ENCODE measurements at places on chromosomes 4 and X. TPM values are rescaled to one million over a fixed set of nuclear protein-coding genes. Genes with fewer than 3 reads are reported as not detected.

DNA sequence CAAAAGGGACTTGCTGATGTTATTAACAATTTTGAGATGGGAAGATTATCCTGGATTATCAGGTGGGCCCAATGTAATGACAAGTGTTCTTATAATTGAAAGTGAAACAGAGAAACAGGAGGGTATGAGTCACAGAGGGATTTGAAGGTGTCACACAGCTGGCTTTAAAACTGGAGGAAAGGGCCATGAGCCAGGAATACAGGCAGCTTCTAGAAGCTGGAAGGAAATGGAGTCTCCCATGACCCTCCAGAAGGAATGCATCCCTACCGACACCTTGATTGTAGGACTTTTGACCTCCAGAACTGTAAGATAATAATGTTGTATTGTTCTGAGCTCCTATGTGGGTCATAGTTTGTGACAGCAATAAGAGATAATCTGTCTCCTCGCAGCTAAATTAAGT is 98.0 kb upstream of the STIM2 start:
- no peak for DNase-seq

DNA sequence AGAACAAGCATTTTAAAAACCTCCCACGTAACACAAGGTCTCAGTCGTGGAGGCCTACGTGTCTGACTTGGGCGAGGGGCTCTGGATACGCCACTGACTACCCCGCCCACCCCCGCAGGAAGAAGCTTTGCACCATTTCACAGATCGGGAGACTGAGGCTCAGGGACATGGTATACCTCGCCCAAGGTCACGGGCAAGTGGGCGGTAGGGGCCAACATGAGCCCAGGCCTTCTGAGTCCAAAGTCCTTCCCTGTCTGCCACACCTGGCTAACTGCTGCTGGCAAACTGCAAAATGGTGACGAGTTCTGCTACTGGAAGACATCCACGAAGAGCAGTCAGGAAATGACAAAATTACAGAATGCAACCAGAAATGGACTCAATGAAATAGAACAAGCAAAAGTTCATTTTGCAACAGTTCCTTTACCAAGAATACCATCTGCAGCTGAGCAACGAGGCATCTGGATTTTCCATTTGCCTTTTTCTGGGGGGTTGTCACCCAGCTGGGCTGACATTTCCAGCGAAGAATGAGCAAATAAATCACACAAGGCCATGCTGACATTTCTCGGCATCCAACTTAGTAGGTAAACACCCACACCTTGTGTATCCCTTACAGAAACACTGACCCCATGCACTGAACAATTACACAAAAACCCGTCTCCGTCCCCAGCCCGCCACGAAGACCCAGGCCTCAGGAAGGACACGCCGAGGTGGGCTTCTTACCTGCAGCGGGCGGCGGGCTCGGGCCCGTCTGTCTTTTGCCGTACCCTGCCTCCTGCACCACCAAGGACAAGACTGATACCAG is 70.2 kb upstream of the AFAP1 start:
- peak; percentile 32 for DNase-seq

- DNase-seq, result no peak
Observed at GRCh38 chr4:140533951-140534480, 10.0 kb downstream of the ELMOD2 start.

- DNase-seq, result no peak
Observed at GRCh38 chr4:139085141-139085540, 69.6 kb downstream of the NOCT start.

DNA sequence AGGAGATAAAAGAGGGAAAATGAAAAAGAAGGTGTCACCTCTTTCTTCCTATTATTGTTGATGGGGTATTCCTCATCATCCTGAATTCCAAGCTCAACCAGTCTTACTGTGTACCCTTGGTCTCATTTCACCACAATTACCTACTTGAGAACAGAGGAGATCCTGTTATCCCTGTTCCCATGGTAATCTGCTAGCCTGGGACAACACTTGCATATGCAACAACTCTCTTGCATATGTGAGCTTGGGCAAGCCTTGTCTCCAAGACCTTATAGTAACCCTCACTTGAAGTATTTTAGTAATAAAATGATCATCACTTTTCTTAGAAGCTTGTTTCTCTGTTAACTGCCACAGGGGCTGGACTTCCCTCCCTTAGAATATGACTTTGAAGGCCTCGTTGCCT is 253.7 kb downstream of the NAP1L3 start:
- DNase-seq, result no peak

- DNase-seq, result no peak
Observed at GRCh38 chrX:106649523-106650428, 38.0 kb downstream of the RADX start.

- no peak for DNase-seq
Observed at GRCh38 chr4:139887962-139888735, 222.5 kb downstream of the MGST2 start.

- DNase-seq, result no peak
Observed at GRCh38 chrX:40496728-40497127, 84.0 kb upstream of the ATP6AP2 start.

DNA sequence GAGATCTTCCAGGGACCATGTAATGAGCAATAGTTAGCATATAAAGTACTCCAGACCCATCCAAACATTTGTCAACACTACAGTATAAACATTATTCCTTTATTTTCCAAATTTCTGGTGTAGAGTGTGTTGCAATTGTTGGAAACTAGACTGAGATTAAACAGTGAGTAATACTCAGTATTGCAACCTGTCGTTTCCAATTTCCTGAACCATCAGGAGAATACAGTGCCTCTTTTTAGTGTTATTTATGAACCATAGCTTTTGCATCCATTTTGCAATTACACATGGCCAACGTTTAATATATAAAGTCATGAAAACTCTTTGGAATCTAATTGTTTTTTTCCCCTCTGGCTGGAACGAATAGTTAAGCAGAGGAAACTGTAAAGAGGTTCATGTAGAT is 58.3 kb upstream of the DHRSX start:
- no peak for DNase-seq

DNA sequence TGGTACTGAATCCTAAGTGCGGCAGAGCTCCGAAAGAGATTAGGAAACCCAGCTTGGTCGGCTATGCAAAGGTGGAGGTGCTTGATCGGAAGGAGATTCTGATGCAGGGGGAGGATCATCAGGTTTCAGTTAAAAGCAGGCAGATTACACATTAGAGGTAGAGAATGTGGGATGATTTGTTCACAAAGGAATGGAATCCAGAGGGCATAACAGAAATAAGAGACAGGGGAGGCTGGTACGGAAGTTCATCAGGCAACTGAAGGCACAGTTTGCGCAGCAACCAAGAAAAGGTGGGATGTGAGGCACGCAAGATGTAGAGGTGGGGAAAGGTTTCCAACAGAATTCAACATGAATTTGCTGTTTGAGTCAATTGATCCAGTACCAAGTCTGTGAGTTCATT is 424 bp upstream of the ZNF330 start:
- no peak for DNase-seq

DNA sequence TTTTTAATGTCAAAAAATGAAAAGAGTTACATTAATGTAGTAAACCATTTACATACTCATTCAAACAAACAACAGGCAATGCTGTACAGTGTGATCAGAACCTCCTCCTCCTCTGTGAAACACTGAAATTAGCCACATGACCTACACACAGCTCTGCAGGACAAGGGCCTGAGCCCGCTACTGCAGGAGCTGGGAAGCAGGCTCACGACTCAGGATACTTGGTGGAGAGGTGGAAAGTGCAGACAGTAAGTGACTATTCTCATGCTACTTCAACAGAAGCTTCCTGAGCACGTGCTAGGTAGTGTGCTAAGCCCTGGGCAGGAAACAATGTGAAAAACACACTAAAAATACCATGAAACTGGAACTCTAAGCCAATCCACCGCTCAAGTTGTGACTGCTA is 56.8 kb downstream of the TAPT1 start:
- DNase-seq, result no peak

DNA sequence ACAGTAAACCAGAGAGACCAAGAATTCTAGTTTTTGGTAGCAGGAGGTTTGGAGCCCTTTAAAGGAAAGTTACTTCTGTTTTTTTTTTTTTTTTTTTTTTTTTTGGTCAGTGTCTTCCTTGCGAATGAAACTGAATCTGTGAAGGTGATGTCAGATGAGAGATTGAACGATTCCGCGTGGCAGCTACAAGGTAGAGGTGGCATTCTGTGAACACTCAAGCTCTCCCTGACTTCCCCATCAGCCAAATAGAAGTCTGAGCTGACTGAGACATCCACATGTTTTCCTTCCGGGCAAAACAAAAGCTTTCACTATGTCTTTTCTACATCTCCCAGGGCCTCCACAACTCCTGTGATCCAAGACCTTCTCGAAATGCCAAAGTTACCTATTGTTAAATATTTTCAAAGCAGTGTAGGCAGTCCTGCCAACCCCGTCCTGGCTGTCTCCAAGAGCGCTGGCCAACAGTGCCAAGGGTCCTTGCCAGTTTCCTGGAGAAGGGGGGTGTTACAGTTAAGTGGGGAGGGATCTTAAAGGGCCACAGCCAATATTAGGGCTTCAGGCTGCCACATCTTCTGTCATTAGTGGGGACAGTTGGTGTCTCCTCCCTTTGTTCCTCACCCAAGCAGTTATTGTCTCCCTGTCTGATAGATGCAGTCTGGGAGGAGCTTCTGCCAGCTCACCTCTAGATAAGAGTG is 102.9 kb upstream of the SLC34A2 start:
- DNase-seq, result no peak

DNA sequence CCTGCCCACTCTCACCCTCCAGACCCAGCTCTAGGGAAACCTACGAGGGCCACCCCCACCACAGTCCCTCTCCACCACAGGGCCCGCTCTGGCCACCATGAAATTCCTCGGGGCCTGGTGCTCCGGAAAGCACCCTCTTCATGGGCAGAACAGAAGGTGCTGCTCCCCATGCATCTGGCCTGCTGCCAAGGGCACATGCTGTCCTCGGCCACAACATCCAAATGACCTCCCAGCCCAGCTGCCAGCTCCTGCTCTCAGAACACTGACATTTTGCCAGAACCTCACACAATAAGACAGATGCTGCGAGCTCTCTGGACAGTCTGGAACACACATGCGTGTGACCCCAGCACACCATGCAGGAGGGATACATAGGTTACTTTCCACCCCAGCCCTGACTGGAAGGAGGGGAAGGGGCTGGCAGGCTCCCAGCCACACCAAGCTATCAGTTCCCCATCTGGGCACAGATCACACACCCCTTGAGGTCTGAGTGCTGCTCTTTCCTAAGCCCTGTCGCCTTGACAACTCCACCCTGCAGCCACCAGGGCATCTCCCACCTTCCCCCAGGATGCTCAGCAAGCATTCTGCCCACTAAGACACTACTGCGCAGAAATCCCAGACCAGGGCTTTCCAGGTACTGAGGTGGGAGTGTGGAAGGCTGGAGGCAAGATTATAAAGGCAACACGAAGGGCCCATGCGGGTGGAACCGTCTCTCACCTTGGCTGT is 5.8 kb downstream of the CCNQ start:
- DNase-seq, result peak; percentile 80

GRCh38 chr4:93759506-93759905 is 69.0 kb upstream of the ATOH1 start:
- DNase-seq, result no peak

The DDIT4L gene
- 2.3 TPM for polyA plus RNA-seq

The RTL3 gene
- 0.07 TPM for polyA plus RNA-seq

The PCYT1B gene
- polyA plus RNA-seq, result 4.9 TPM

The RPA4 gene
- 0.09 TPM for polyA plus RNA-seq

The LIMCH1 gene
- 43.3 TPM for polyA plus RNA-seq

The KLHL34 gene
- 1.5 TPM for polyA plus RNA-seq

The TMSB15C gene
- polyA plus RNA-seq, result 0.52 TPM

The KIF4A gene
- polyA plus RNA-seq, result 0.05 TPM
